ENCODE measurements at places on chromosomes 11 and 22.

GRCh38 chr11:94193288-94193687 is 64.6 kb downstream of the PANX1 start:
- DNase-seq = no peak

- DNase-seq = no peak
These were observed 289.7 kb upstream of the ARHGAP42 start for GRCh38 chr11:100397401-100397800.

- peak; percentile 65 for DNase-seq
These were observed 16.2 kb downstream of the EIF4G2 start for GRCh38 chr11:10792385-10793068.

GRCh38 chr11:83694191-83694910 is 408.2 kb upstream of the CCDC90B start:
- no peak for DNase-seq

DNA sequence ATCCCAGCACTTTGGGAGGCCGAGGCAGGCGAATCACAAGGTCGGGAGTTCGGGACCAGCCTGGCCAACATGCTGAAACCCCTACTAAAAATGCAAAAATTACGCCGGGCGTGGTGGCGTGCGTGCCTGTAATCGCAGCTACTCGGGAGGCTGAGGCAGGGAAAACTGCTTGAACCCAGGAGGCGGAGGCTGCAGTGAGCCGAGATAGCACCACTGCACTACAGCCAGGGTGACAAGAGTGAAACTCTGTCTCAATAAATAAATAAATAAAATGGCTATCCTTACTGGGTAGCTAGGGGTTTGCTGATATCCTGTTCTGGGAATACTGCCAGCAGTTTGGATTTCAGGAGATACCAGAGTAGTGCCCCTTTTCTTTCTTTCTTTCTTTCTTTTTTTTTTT is 2.4 kb upstream of the RBM14 start:
- DNase-seq = no peak
